Activated T-cell treated with anti-CD3 and anti-CD28 coated beads for 48 hours (primary cell): ENCODE measurements at places on chromosomes 2 and 18.

DNA sequence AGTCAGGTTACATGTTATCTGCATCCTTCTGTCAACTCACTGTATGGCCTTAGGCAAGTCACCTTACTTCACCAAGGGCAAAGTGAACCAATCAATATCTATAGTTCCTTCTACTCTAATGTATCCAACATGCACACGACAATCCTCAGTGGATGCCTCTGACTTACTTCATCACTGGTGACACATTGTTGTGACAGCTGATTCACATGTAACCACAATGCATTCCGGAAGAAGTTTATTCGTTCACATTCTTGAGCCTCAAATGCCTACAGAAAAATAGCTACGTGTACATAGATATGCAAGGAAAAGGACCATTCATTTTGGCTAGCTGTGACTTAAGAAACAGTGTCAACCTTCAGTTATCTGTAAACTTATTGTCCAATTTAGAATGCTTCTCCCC, 26.3 kb upstream of the EPG5 start:
- DNase-seq: no peak

DNA sequence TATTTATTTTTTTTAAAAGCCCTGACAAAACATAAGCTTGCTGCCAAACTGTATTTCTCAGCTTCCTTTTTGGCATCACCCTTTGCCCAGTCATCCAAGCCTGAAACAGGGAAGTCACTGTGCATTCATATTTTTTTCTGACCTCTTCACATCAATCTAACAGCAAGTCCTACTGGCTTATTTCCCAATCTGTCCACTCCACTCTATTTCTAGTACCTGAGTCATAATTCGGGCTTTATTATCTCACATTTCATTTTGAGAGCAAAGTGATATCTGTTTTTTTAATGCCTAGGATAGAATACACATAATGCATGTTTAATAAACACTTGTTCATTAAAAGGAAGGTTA, 5.1 kb downstream of the HNMT start:
- DNase-seq: no peak

DNA sequence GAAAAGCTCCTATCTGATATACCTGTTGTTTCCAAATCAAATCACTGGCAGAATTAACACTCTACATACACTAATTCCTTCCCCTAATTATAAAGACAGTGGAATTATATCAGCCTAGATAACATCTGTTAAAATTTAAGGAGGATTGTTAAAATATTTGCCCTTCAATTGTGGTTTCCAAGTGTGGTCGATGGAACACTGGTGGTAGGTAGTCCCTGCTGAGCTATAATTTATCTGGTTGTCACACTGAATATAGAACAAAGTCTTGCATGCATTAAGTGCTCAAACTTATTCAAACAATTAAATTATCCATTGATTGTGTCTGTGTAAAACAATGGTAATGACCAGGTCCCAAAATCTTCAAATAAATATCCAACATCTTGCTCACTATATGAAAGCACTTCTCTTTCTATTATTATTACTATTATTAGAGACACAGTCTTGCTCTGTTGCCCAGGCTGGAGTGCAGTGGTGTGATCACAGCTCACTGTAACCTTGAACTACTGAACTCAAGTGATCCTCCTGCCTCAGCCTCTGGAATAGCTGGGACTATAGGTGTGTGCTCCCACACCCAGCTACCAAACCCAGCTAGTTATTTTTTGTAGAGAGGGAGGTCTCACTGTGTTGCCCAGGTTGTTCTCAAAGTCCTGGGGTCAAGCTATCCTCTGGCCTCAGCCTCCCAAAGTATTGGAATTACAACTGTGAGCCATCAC, 12.0 kb downstream of the CDH2 start:
- no peak for DNase-seq

- DNase-seq: no peak
Observed at GRCh38 chr2:17079262-17079661, 413.6 kb upstream of the CYRIA start.

- DNase-seq: no peak
Observed at GRCh38 chr2:43070030-43070429, 156.4 kb downstream of the ZFP36L2 start.
